CD4-positive, alpha-beta memory T cell (primary cell): ENCODE measurements at places on chromosomes 5 and 9.

DNA sequence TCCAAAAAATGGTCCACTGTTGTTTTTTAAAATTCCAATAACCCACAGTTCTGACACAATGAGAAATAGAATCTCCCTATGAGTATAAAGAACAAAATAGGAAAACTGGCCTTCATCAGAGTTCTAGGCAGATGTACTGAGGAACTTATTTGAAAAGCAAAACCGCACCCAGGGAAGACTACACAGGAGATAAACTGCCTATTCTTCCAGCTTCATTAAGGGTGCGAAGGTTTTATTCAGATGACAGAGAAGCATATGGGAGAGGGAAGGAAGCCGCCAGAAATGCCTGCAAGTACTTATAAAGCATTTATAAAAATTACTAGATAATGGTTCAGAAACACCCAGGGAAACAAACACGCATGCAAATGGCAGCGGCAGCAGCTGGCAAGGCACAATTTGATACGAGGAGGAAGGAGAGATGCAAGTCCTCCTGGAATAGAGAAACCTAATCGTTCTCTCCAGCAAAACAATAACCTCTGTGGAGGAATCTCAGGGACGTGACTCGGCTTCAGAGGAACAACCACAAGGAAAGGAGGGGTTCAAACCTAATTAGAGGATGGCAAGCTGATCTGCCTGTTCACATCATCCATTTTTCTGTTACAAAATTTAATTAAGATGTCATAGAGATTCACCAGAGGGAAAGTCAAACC lies 9.0 kb downstream of the TTLL11 start:
- no peak overlapping the region for H3K4me3 ChIP-seq
- H3K36me3 ChIP-seq, result no peaks in the 10 kb centered on the region
- no peak overlapping the region for H3K27ac ChIP-seq
- no peaks in the 10 kb centered on the region for H3K27me3 ChIP-seq

- no peaks in the 10 kb centered on the region for H3K27me3 ChIP-seq
- no peak overlapping the region for H3K27ac ChIP-seq
- no peak overlapping the region for H3K4me3 ChIP-seq
- peaks cover 54% of the 10 kb centered on the region for H3K4me1 ChIP-seq
- no peak for DNase-seq
Measured at GRCh38 chr5:81014348-81014747, 54.2 kb downstream of the RASGRF2 start.

- no peak for DNase-seq
- H3K4me1 ChIP-seq, result no peaks in the 10 kb centered on the region
- no peaks in the 10 kb centered on the region for H3K27me3 ChIP-seq
- H3K36me3 ChIP-seq, result no peaks in the 10 kb centered on the region
- no peak overlapping the region for H3K27ac ChIP-seq
Measured at GRCh38 chr5:98403131-98403530, 370.3 kb upstream of the RGMB start.

DNA sequence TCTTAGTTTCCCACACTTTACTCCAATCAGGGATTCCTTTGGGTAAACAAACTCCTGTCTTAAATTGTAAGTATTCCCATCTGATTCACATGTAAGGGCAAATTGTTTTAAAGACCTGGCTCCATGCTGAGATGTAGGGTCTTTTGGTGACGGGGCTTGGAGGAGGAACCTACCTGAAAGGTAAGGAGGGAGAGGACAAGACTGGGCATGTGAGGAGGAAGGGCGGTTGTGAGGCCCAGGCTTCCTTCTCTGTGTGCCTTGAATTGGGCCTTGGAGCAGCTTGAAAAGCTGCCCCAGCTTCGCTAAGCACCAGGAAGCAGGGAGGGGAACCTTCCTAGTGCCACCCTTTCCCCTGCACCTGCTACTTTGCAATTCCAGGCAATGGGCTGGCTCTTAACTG lies 86.8 kb downstream of the C9orf152 start:
- DNase-seq, result no peak
- no peaks in the 10 kb centered on the region for H3K4me1 ChIP-seq
- no peak overlapping the region for H3K27ac ChIP-seq
- H3K36me3 ChIP-seq, result no peaks in the 10 kb centered on the region
- H3K4me3 ChIP-seq, result no peak overlapping the region
- no peaks in the 10 kb centered on the region for H3K27me3 ChIP-seq

GRCh38 chr9:113635586-113635985 lies 172.1 kb downstream of the RGS3 start:
- no peaks in the 10 kb centered on the region for H3K36me3 ChIP-seq
- no peak overlapping the region for H3K27ac ChIP-seq
- no peak overlapping the region for H3K4me3 ChIP-seq
- H3K4me1 ChIP-seq, result no peaks in the 10 kb centered on the region

DNA sequence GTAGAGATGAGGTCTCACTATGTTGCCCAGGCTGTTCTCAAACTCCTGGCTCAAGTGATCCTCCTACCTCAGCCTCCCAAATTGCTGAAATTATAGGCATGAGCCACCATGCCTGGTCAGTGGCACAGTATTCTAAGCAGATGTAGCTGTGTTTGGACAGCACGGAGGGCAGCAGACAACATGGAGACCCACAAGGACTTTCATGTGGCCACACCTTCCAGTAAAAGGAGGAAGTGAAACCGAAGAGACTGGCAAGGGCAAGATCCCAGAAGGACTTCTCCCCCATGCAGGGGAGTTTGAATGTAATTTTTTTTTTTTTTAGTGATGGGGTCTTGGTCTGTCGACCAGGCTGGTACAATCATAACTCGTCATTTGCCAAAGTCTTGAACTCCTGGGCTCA lies 172.2 kb downstream of the TRPM3 start:
- H3K27ac ChIP-seq, result no peak overlapping the region
- no peaks in the 10 kb centered on the region for H3K36me3 ChIP-seq
- no peaks in the 10 kb centered on the region for H3K27me3 ChIP-seq
- DNase-seq, result no peak
- no peaks in the 10 kb centered on the region for H3K4me1 ChIP-seq
